Effector memory CD4-positive, alpha-beta T cell (primary cell): ENCODE measurements at places on chromosomes 1 and 21.

DNA sequence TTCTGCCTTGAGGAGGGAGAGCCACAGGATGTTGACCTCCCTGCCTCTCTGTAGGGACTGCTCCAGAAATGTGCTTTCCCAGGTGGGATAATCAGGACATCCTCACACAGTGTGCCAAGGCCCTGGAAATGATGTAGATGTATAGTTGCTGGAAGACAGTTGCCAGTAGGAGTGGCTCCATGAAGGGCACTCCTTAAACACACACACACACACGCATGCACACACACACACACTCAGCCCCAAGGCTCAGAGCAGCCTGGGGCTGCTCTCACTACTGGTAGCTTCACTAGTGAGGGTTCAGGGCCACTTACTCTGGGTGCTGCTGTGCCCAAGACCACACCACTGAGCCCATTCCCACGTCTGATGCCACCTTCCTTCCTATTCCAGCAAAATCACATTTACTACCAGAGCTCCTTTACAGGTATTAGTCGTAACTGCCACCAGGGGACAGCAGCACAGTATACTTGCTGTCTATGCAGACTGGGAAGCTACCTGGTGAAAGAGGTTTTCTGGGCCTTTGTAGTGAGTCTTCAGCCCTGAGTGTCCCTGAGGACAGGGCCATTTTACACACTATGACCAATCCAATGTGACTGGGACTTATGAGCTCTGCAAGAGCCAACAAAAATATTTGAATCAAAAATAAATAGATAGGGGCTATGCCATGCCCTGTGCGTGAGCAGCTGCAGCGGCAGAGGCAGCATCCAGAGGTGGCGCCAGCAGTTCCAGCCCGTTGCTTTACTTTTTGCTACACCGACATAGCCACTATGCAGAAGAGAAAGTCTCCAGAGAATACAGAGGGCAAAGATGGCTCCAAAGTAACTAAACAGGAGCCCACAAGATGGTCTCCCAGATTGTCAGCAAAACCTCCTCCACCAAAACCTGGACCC lies 15.0 kb downstream of the CRNN start:
- H3K4me3 ChIP-seq: no peak overlapping the region
- no peak overlapping the region for H3K27ac ChIP-seq
- peaks cover 12% of the 10 kb centered on the region for H3K4me1 ChIP-seq
- H3K36me3 ChIP-seq: no peaks in the 10 kb centered on the region

DNA sequence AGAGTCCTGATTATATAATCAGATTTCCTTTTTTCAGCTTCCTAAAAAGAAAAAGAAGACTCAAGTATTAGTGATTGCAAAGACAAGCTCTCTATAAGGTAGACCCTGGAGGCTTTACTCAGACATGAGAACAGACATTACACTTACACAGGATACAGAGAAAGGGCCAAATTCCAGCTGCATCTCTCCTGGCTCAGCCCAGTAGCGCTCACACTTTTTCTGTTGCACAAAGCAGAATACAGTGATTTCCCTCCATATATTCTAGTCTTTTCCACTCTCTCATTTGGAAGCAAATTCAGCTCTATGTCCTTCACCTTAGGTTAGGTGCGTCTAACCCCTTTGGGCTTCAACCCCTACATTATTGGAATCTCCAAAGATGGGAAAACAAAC lies 15.1 kb downstream of the PTPN22 start:
- H3K4me3 ChIP-seq: no peak overlapping the region
- peaks cover 25% of the 10 kb centered on the region for H3K36me3 ChIP-seq
- H3K27ac ChIP-seq: no peak overlapping the region
- H3K27me3 ChIP-seq: no peaks in the 10 kb centered on the region
- H3K4me1 ChIP-seq: no peaks in the 10 kb centered on the region
- no peak for DNase-seq

DNA sequence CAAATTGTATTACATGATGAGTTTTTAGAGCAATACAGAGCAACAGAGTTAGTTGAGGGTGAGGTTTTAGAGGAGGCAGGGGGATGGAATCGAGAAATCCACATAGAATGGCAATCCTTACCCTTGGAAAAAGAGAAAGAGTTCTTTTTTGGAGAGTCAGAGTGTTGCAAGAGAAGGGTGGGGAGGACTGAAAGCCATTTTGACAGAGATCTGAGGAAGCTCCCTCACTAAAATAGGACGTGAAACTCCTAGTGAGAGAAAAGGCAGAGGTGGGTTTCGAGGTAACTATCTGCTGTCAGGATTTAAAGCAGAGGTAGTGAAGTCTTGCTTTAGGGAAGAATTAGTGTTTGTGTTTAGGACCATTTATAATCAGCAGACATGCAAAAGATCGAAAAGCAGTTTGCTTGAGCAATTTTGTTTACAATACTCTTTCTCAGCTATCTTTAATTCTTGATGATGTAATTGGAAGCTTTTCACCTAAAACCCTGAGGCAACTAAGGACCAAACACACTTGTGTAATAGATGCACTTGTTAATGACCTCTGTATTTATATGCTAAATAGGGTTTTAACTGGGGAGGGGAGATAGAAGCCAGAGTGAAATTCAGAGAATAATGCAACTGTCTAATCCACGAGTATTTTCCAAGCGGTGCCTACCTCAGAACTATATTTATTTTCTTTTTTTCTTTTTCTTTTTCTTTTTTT lies 20.0 kb downstream of the ADAMTS5 start:
- DNase-seq: no peak
- H3K4me3 ChIP-seq: no peak overlapping the region
- H3K27ac ChIP-seq: no peak overlapping the region
- no peaks in the 10 kb centered on the region for H3K27me3 ChIP-seq
- H3K36me3 ChIP-seq: no peaks in the 10 kb centered on the region

GRCh38 chr1:5713101-5714010 lies 278.9 kb downstream of the NPHP4 start:
- no peak overlapping the region for H3K4me3 ChIP-seq
- no peaks in the 10 kb centered on the region for H3K4me1 ChIP-seq

GRCh38 chr1:209758400-209758799 lies 2.5 kb downstream of the TRAF3IP3 start:
- H3K27ac ChIP-seq: peak overlapping the region; percentile 74
- H3K4me1 ChIP-seq: peaks cover 64% of the 10 kb centered on the region
- DNase-seq: no peak
- no peaks in the 10 kb centered on the region for H3K27me3 ChIP-seq

- no peaks in the 10 kb centered on the region for H3K4me1 ChIP-seq
- no peaks in the 10 kb centered on the region for H3K27me3 ChIP-seq
- H3K4me3 ChIP-seq: no peak overlapping the region
Measured at GRCh38 chr21:25080661-25081060, 526.6 kb downstream of the MRPL39 start.

- no peaks in the 10 kb centered on the region for H3K36me3 ChIP-seq
- no peak overlapping the region for H3K27ac ChIP-seq
- H3K4me1 ChIP-seq: peaks cover 3% of the 10 kb centered on the region
- H3K27me3 ChIP-seq: no peaks in the 10 kb centered on the region
Measured at GRCh38 chr1:172778456-172779455, 119.9 kb downstream of the FASLG start.

GRCh38 chr1:56551691-56552090 lies 27.7 kb downstream of the PLPP3 start:
- H3K27me3 ChIP-seq: no peaks in the 10 kb centered on the region
- no peaks in the 10 kb centered on the region for H3K4me1 ChIP-seq
- H3K4me3 ChIP-seq: no peak overlapping the region
- no peak for DNase-seq
- H3K36me3 ChIP-seq: no peaks in the 10 kb centered on the region

DNA sequence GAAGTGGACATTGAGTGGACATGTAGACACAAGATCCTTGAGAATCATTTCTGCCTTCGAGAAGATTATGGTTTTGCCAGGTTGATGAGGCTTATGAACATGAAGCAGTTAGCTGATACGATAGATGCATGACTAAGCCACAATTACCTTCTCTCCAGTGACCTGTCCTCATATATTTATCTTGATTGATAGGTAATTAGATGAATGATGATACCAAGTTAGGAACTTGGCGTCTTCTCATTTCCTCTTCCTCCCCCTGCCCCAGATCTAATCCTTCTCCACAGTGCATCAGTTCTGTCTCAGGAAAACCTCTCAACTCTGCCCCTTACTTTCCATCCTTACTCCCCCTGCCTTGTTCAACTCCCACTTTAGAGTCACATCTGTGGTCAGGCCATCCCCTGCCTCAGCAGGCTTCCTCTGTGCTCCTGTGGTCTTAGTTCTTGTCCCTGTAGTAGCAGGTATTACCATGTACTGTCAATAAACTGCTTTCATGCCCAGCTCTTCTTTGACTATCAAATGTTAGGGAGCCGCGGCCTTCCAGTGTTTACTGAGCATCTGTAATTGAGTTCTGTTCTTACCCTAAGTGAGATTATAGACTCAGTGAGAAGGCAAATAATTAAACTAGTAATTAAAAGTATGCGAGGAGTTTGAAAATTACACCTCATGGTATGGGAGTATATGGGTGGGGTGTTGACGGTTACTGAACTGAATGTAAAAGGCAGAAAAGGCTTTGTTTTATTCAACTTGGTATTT lies 5.1 kb downstream of the ST6GALNAC3 start:
- no peak overlapping the region for H3K27ac ChIP-seq
- no peaks in the 10 kb centered on the region for H3K4me1 ChIP-seq
- no peak for DNase-seq
- H3K36me3 ChIP-seq: no peaks in the 10 kb centered on the region
- H3K27me3 ChIP-seq: no peaks in the 10 kb centered on the region

DNA sequence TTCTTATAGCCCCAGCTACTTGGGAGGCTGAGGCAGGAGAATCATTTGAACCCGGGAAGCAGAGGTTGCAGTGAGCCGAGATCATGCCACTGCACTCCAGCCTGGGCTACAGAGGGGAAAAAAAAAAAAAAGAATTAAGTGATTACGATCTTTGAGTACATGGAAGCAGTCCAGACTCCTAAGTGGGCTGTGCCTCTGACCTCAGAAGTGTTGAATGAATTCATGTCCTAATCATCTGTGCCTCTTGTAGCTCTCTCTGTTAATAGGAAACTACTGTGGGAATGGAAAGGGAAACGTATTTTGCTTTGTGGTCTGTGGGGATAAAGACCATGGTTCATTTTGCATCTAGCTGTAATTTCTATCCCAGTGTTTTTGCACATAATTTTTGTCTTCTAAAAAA lies 8.4 kb upstream of the IVNS1ABP start:
- no peaks in the 10 kb centered on the region for H3K4me1 ChIP-seq
- no peak overlapping the region for H3K4me3 ChIP-seq
- H3K27ac ChIP-seq: no peak overlapping the region
- H3K36me3 ChIP-seq: no peaks in the 10 kb centered on the region

GRCh38 chr1:171807556-171807955 lies 26.1 kb downstream of the METTL13 start:
- no peak overlapping the region for H3K4me3 ChIP-seq
- H3K36me3 ChIP-seq: no peaks in the 10 kb centered on the region
- no peaks in the 10 kb centered on the region for H3K4me1 ChIP-seq
- no peak for DNase-seq
- no peaks in the 10 kb centered on the region for H3K27me3 ChIP-seq
- no peak overlapping the region for H3K27ac ChIP-seq

GRCh38 chr21:43262427-43262826 lies 93.6 kb downstream of the CRYAA start:
- H3K36me3 ChIP-seq: no peaks in the 10 kb centered on the region
- no peaks in the 10 kb centered on the region for H3K4me1 ChIP-seq
- no peak overlapping the region for H3K27ac ChIP-seq
- no peak for DNase-seq
- no peaks in the 10 kb centered on the region for H3K27me3 ChIP-seq
- no peak overlapping the region for H3K4me3 ChIP-seq

GRCh38 chr1:232074265-232074664 lies 447.7 kb downstream of the DISC1 start:
- no peaks in the 10 kb centered on the region for H3K36me3 ChIP-seq
- H3K4me3 ChIP-seq: no peak overlapping the region
- no peak for DNase-seq
- H3K4me1 ChIP-seq: no peaks in the 10 kb centered on the region
- H3K27ac ChIP-seq: no peak overlapping the region

DNA sequence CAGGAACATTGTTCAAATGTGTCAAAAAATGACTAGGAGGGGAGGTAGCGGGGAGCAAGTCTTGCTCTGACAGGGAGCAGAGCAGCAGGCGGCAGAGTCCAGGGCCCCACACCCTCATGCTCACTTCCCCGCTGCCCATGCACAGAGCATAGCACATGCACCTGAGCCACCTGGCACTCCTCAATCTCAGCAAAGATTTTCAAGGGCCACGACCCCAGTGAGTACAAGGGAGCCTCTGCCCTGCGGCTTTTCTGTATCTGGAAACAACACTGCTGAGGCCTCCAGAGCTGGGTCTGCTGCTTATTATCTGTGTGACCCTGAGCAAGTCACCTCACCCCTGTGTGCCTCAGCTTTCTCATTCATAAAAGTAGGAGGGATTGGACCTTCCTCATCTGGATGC lies 1.1 kb upstream of the GJB3 start:
- no peak overlapping the region for H3K4me3 ChIP-seq
- no peaks in the 10 kb centered on the region for H3K36me3 ChIP-seq
- H3K27ac ChIP-seq: no peak overlapping the region
- H3K4me1 ChIP-seq: peaks cover 12% of the 10 kb centered on the region

- H3K27ac ChIP-seq: no peak overlapping the region
- no peaks in the 10 kb centered on the region for H3K36me3 ChIP-seq
- no peak for DNase-seq
- H3K4me1 ChIP-seq: no peaks in the 10 kb centered on the region
Measured at GRCh38 chr1:179042700-179043099, 17.0 kb downstream of the FAM20B start.

- no peak overlapping the region for H3K4me3 ChIP-seq
- H3K36me3 ChIP-seq: no peaks in the 10 kb centered on the region
- peaks cover 3% of the 10 kb centered on the region for H3K4me1 ChIP-seq
- H3K27ac ChIP-seq: no peak overlapping the region
- H3K27me3 ChIP-seq: peaks cover 24% of the 10 kb centered on the region
Measured at GRCh38 chr1:181317261-181317930, 165.9 kb upstream of the CACNA1E start.

- no peak for DNase-seq
- no peak overlapping the region for H3K4me3 ChIP-seq
- H3K27ac ChIP-seq: no peak overlapping the region
- no peaks in the 10 kb centered on the region for H3K4me1 ChIP-seq
Measured at GRCh38 chr1:231170875-231171274, 9.0 kb downstream of the TRIM67 start.

GRCh38 chr1:22915816-22916470 lies 56.7 kb downstream of the LACTBL1 start:
- no peak overlapping the region for H3K4me3 ChIP-seq
- DNase-seq: no peak
- no peaks in the 10 kb centered on the region for H3K27me3 ChIP-seq
- no peaks in the 10 kb centered on the region for H3K4me1 ChIP-seq

DNA sequence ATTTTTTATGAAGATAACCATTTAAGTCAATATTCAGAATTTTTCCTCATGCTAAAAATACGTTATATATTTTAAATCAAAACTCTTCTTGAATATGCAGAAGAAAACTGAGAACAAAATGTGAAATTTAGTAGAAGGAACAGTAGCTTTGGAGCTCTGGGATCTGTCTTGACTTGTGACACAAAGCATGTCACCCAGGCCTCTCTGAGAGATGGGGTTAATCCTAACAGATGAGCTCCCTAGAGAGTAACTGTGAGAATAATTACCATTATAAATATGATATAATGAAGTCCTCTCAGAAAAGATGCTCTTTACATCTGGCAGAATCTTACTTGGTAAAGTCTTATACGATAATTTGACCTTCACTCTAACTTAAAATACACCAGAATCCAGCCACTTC lies 272.0 kb downstream of the PTPRC start:
- H3K4me3 ChIP-seq: no peak overlapping the region
- H3K27me3 ChIP-seq: no peaks in the 10 kb centered on the region
- H3K4me1 ChIP-seq: no peaks in the 10 kb centered on the region
- no peak overlapping the region for H3K27ac ChIP-seq
- H3K36me3 ChIP-seq: no peaks in the 10 kb centered on the region
